Vein endothelial cell (primary cell): ENCODE measurements at places on chromosomes 1 and 21. TPM values are rescaled to one million over a fixed set of nuclear protein-coding genes. Genes with fewer than 3 reads are reported as not detected.

The ESRRG gene
- total RNA-seq: not detected in 2 replicates

The SPRR1A gene
- not detected in 2 replicates for total RNA-seq

The HCN3 gene
- 0.65 and 1.3 TPM in 2 replicates for total RNA-seq

The GBP5 gene
- total RNA-seq: under 0.01 and 0.38 TPM in 2 replicates

The TMEM125 gene
- total RNA-seq: not detected in 2 replicates

The NCAM2 gene
- 0.33 and 0.57 TPM in 2 replicates for total RNA-seq

The OR2T1 gene
- not detected in 2 replicates for total RNA-seq

The ZFP69 gene
- total RNA-seq: 2.0 and 2.2 TPM in 2 replicates

The DCST1 gene
- not detected in 2 replicates for total RNA-seq

The KCNK2 gene
- total RNA-seq: under 0.01 and 0.38 TPM in 2 replicates

The CLDN17 gene
- total RNA-seq: not detected in 2 replicates

The BTBD19 gene
- 17.3 and 32.7 TPM in 2 replicates for total RNA-seq

The TRIM17 gene
- not detected in 2 replicates for total RNA-seq

The AMY1A gene
- total RNA-seq: not detected in 2 replicates
